NCI-H2081 (cell line): ENCODE measurements at places on chromosomes 2 and 18.

- DNase-seq, result no peak
These were observed 64.6 kb downstream of the CD226 start for GRCh38 chr18:69882965-69883668.

DNA sequence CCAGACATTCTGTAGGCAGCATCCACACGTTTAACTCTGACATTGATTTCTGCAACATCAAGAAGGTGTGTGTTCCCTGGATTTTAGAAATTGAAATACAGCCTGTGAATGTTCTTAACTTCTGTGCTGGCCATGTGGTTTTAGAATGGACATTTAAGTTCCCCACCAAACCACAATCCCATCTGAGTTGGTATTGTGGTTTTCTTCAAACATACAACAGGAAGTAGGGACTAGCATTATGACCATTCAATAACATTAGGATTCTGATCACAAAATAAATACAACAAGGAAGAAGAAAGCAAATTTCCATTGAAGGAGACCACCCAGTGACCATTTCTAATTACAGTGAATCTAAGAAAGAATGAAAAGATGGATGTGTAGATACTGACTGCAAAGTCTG lies 51.2 kb downstream of the MAP3K20 start:
- DNase-seq, result no peak

DNA sequence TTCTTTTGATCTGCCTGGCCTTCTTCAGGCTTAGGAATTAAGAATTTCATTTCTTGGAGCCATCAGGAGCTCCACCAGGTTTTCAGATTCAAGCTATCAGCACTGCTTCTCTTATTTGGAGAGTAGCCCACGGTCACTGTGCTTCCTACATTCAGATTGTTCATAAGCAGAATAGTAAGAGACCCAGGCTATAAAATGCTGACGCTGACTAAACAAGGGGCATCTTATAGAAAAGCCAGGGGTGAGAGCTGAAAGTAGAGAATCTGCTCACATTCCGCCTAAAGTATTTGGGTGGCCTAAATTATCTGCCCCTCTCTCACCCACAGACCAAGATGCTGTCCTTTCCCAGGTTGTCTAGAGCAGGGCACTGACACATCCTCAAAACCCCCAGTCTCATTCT lies 120.3 kb upstream of the SULT1C3 start:
- no peak for DNase-seq

- no peak for DNase-seq
These were observed 18.5 kb downstream of the WDPCP start for GRCh38 chr2:63569740-63570139.

DNA sequence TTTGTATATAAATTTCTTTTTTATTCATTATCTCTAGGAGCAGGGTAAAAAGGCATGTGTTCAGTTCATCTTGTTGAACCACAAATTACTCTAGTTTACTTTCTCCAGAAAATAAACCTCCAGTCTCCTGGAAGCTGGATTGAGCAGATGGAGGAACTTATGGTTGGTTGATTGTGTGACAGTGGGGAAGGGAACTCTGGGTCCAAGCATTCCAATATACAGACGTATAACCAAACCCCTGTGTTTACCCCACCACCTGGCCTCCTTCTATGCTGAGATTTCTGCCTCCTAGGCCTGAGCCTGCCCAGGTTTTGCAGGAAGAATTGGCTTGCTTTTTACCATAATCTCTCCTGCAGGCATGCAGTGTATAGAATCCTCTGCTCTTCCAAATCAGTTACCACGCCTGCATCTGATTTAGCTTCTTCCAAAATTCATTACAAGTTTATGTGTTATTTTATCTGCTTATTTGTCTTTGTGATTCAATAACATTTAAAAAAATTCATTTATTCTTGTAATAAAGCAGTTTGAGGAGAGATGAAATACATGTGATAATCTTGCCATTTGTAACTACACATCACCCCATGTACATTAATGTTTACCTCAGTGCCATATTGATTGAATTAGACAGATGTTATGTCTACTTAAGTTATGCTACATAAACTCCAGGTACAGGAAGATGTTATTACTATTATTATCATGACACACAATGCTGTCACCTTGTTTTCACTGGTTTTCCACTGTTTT lies 2.5 kb upstream of the RAB27B start:
- DNase-seq, result no peak

- no peak for DNase-seq
These were observed 78.5 kb downstream of the PRKCE start for GRCh38 chr2:45729753-45730512.

GRCh38 chr18:55657572-55658331 lies 69.8 kb upstream of the TCF4 start:
- no peak for DNase-seq

DNA sequence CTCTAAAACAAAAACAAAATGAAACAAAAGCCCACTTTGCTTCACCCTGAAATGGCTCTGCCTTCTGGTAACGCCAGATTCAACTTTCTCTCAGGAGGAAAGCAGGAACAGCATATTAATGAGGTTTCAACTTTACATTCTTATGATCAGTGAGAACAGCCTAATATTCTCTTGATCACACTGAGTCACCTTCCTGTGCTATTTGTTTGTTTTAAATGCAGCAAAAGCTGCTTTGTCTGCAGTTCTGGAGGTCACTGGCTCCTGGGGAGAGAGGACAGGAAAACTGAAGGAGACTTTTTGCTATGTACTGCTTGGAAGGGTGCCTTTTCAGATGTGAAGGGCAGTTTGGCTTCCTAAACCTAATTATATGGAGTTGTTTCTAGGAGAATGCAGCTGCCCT lies 48.1 kb downstream of the MAIP1 start:
- no peak for DNase-seq

GRCh38 chr2:216588861-216589710 lies 44.1 kb upstream of the IGFBP2 start:
- DNase-seq, result no peak

- no peak for DNase-seq
These were observed 90.7 kb upstream of the TFPI start for GRCh38 chr2:187644981-187645380.

DNA sequence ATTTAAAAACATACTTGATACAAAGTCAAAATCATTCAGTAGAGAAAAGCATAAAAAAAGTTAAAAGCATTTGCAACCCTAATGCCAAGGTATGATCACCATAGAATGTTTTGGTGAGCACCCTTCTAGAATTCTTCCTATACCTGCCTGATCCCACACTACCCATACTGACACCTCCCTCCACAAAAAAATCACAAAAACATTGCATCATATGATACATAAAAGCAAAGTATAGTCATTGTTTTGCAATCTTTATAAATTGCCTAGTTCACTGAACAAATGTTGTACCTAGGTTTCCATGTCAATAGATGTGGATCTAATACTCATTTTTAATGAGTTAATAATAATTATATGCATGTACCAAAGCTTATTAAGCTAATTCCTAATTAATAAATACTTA lies 54.1 kb downstream of the SLC9A4 start:
- no peak for DNase-seq

DNA sequence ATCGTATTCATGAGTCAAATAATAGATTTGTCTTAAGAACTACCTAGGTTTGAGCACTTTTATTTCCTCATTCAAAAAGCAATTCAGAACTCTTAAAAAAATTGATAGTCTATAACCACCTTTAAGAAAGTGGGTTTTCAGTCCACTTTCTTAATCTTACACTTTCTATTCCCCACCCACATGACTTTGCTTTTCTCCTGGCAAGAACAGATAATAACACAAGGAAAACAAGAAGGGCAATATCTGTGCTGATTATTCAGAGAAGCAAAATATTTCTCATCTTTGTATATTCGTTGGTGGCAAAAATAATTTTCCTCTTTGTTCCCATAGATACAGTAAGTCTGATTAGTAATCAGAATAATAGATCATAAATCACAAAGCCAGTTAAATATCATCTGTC lies 130.6 kb upstream of the DNAJC10 start:
- DNase-seq, result no peak

- peak; percentile 64 for DNase-seq
These were observed 701.1 kb upstream of the KLHL29 start for GRCh38 chr2:22683914-22684313.

GRCh38 chr2:65032019-65032975 lies 23.9 kb upstream of the CEP68 start:
- DNase-seq, result no peak

- no peak for DNase-seq
These were observed 166.5 kb upstream of the NCK2 start for GRCh38 chr2:105578166-105578565.

DNA sequence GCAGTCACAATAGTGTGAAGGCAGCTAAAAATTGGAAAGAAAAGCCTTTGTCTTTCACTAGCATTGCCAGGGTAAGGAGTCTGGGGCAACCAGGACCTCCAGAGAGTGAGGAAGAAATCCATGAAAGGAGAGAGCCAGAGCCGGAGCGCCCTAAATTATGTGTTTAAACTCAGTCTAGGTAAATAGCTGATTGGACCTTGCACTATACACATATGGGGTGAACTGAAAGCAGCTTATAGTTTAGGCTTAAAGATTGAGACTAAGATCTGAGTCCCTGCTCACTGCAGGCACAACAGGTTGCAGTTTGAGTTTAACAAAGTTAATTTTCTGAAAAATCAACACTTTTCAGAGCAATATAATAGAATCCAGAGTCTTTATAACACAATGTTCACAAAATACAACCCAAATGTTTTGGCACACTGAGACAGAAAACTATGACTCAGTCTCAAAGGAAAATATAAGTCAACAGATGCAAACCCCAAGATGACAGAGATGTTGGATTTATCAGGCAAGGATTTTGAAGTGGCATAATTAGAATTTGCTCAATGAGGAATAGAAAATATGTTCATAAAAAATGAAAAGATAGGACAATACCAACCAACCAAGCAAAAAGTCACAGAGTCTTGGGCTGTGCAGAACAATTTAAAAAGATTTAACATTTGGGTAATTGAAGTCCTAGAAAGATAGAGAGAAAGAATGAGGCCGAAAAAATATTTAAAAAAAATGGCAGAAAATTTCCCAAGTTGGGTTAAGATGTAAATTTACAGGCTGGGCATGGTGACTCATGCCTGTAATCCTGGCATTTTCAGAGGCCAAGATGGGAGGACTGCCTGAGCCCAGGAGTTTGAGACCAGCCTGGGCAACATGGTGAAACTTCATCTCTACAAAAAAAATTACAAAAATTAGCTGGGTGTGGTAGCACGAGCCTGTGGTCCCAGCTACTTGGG lies 39.6 kb downstream of the DOK1 start:
- DNase-seq, result no peak

GRCh38 chr18:72908181-72908580 lies 40.4 kb upstream of the NETO1 start:
- DNase-seq, result no peak

- DNase-seq, result no peak
These were observed 12.3 kb downstream of the ZEB2 start for GRCh38 chr2:144507441-144508171.

- no peak for DNase-seq
These were observed 217.6 kb downstream of the CDH7 start for GRCh38 chr18:65968239-65969004.

DNA sequence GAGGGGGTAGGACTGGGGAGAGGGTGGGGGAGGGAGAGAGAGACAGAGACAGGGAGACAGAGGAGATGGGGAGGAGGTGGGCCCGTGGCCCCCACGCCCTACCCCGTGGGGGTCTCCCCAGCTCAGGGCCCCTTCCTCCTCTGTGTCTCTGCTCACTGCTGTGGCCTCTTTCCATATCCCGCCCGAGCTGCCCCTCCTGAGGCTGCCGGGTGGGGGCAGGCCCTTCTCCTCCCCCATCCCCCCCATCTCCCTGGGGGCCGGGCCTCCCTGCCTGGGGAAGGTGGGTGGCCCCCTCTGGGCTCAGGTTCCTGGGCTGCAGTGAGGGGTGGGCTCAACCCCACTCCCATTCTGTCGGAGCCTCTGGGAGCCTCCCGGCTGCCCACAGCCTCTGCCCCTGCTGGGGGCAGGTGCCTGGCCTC lies 332 bp upstream of the PDCD1 start:
- DNase-seq, result no peak

DNA sequence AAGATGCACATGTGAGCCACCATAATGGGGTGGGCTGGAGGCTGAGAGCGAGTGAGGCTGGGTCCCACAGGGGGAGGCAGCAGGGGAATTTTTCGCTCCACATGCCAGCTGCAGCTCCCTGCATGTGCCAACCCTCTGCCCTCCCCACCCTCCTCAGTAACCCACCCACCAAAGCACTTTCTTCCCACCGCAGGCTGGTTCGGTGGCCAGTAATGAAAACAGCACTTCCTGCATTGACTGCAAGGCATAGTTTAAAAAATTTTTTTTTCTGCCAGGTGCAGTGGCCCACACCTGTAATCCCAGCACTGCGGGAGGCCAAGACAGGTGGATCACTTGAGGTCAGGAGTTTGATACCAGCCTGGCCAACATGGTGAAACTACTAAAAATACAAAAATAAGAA lies 147.5 kb upstream of the TTC39C start:
- DNase-seq, result no peak

GRCh38 chr2:144324446-144325045 lies 195.4 kb downstream of the ZEB2 start:
- DNase-seq, result no peak

GRCh38 chr2:56587456-56587855 lies 403.7 kb downstream of the CCDC85A start:
- no peak for DNase-seq

DNA sequence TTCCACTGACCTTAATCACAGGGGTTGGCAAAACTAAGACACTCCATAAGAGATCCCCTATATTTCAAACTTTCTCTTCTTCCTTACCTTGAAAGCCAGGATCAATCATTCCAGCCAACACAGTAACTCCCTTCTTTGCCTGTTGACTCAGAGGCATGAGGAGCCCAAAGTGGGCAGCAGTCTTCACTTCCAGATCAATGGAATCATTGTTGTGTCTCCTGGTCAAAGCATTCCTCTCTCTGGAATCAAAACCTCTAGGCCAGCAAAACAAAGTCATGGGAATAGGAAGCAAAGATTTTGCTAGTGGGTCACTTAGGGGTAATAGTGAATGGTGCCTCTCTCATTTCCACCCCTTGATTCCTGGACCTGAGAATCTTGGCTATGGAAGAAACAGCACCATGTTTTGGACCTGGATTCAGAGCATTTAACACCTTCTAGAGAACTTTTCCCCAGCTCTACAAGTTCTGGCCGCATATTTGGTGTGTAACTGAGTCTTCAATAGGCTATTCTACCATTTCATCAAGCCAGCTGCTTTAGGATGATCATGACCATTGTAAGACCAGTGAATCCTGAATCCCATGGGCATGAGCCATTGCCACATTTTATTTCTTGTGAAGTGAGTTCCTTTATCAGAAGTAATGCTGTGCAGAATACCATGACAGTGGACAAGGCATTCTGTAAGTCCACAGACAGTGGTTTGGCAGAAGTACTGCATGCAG lies 65.7 kb upstream of the SERPINE2 start:
- no peak for DNase-seq

DNA sequence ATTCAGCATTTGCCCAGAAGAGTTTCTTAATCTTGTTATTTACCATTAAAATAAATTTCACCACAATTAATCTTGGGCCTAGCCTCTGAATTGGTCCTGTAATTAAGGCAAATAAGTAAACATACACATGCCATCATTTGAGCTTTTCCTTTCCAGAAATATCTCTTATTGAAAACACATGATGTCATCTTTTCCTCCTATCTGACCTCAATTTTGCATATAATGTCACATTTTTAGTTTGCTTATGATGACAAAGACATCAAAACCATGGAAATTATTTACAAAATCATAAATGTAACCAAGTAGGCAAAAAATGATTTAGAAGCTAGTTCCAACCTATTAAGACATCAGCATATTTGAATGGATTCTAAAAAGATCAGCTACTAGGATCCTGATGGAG lies 915.5 kb downstream of the ERBB4 start:
- no peak for DNase-seq
